AG04449 (cell line): ENCODE measurements at places on chromosomes 2 and 18.

DNA sequence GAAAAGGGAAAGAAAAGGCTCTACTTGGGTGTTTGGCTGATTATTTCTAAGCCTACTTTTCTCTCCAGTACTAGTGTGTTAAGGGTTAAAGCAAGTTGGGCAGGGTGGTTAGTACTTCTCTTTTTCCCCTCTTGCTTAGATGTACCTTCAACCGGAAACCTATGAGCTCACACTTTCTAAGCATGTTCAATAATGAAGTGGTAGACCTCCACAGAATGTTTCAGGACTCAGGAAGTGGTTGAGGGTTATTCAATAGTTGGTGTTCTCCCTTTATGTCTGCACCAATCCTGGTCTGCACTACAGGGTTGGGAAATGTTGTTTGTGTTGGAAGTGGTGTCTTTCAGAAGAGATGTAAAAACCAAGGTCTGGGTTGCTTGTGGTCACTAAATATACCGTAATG lies 137.1 kb downstream of the ZEB2 start:
- no peak for DNase-seq

- no peak for DNase-seq
Measured at GRCh38 chr2:105338020-105338385, 663 bp downstream of the C2orf49 start.

DNA sequence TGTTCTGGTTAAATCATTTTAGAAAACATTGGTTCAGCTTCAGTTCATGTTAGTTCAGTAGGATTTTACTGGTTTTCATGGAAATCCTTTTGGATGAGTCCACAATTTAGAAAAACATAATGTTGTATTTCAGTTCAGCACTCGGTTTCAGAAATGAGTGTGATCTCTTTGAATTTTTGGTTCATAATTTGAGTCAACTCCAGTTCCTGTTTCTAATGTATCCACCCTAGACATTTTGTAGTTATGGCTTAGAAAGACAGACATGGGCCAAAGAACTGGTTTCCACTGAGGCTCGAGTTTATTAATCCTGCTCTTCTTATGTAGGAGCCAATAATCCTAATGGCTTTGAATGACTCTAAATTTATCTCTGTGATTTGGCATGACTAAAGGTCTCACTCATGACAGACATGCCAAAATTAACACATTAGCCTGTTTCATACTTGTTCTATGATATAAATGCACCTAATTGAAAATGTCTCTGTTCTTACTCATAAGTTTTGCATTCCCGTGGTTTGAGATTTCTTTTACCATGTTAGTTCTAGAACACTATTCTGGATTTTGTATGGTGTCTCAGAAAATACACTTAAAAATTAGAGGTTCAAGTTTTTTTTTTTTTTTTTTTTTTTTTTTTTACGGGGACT lies 82.3 kb upstream of the SPRED2 start:
- peak; percentile 14 for DNase-seq

- DNase-seq, result no peak
Measured at GRCh38 chr2:95058989-95059641, 33.6 kb downstream of the MAL start.

GRCh38 chr2:158457826-158458616 lies 1.3 kb downstream of the PKP4 start:
- DNase-seq, result no peak

- peak; percentile 83 for DNase-seq
Measured at GRCh38 chr18:25805323-25805722, 285.1 kb downstream of the SS18 start.

DNA sequence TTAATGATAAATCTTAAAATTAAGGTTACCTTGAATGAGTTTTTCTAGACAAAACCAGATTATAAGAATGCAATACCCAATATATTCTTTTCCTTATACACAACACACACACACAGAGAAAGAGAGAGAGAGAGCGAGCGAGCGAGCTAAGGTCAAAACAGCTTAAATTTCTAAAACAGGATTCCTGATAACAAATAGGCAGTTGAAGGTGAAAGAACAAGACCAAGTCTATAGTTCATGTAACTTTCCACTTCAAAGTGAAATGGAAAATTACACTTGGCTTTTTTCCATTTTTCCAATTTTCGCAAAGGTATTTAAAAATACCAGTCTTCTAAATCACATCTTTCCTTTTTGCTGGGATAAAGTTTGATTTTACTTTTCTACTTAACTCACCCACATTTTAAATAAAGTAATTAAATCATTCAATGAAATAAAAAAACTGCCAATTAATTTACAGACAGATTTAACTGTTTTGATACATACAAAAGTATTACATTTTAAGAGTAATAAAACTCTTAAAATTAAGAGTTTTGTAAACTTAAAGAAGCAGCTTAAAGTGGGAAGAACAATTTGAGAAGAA lies 98.8 kb downstream of the COBLL1 start:
- DNase-seq, result no peak

DNA sequence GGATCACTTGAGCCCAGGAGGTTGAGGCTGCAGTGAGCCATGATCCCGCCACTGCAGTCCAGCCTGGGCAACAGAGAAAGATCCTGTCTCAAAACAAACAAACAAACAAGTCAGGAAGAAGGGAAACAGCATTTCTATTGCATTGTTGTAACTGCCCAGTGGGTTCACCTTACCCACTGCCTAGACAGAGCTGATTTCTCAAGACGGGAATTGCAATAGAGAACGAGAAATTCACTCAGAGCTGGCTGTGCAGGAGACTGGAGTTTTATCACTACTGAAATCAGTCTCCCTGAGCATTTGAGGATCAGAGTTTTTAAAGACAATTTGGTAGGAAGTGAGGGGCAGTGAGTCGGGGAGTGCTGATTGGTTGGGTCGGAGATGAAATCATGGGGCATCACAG lies 24.2 kb upstream of the RTTN start:
- no peak for DNase-seq

DNA sequence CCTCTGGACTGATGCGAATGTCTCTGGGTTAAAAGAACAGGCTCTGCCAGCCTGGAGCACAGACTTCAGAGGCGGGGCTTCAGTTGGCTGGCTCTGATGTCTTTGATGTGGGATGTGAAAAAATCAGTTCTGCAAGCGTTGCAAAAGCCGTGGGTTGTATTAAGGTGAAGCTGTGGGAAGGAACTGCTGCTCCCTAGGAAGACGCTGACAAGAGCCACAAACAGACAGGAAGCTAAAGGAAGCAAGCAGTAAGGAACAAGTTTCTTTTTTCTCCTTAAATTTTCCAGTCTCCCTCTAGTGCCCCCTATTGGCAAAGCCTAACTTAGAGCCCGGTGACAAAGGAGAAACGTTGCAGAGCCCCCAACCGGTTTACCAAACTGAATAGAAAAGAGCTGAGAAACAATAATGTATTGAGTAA lies 239.0 kb downstream of the CCDC178 start:
- no peak for DNase-seq

GRCh38 chr18:48783616-48784520 lies 166.9 kb downstream of the SMAD7 start:
- no peak for DNase-seq

- DNase-seq, result no peak
Measured at GRCh38 chr2:208153156-208153555, 7.2 kb upstream of the CRYGB start.

DNA sequence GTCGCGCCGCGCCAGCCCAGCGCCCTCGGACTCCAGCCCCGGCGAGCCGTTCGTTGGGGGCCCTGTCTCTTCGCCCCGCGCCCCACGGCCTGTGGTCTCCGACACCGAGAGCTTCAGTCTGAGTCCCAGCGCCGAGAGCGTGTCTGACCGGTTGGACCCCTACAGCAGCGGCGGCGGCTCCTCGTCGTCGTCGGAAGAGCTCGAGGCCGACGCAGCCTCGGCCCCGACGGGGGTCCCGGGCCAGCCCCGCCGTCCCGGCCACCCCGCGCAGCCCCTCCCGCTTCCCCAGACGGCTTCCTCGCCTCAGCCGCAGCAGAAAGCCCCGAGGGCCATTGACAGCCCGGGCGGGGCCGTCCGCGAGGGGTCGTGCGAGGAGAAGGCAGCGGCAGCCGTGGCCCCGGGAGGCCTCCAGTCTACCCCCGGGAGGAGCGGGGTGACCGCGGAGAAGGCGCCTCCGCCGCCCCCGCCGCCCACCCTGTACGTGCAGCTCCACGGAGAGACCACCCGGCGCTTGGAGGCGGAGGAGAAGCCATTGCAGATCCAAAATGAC lies 1.4 kb downstream of the PHLPP1 start:
- DNase-seq, result no peak

DNA sequence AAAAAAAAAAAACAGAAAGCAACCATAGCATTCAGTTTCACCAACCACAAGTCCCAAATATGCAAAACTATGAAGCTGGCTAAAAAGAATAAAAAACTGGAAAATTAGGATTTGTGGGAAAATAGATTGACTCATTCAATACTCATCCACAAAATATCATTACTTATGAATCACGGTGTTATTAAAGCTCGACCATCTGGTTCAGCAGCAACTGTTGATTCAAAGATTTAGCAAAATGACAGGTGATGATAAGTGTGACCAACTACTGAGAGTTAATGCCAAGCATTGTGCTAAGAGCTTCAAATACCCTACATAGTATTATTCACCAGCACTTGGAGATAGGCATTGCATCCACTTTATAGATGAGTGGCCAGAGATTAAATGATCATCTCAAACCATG lies 26.2 kb upstream of the XDH start:
- peak; percentile 85 for DNase-seq

DNA sequence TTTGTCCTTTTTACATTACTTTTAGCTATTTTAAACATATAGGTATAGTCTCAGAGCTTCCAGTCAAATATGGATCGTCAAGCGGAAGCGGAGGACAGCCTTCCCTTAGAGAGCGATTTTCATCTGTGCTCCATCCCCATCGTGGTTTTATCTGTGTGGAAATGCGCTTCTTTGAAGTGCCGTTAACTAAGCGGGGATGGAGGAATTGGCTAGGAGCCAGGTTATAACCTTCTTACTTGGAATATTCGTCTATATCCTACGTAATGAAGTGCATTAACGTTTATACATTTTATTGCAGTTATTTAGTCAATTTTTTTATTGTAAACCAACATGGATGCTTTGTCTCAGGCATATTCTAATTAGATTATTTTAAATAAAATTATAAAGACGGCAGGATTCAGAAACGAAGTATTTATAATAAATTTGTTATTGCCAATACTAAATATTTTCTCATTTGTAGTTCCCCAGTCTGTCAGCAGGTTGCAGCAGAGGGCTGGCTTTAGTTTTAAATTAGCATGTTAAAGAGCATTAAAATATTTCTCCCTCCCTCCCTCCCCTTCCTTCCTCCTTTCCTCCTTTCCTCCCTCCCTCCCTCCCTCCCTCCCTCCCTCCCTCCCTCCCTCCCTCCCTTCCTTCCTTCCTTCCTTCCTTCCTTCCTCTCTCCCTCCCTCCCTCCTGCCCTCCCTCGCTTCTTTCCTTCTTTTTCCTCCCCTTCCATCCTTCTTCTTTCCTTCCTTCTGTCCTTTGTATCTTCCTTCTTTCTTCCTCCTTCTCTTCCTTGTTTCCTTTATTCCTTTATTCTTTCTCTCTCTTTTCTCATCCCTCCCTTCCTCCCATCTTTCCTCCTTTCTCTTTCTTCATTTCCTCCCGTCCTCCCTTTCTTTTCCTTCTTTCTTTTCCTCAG lies 80.6 kb upstream of the DOCK10 start:
- DNase-seq, result no peak

- DNase-seq, result no peak
Measured at GRCh38 chr18:56473400-56474024, 164.9 kb downstream of the TXNL1 start.

GRCh38 chr2:130834091-130834930 lies 2.4 kb upstream of the ARHGEF4 start:
- no peak for DNase-seq

GRCh38 chr2:111071600-111072171 lies 49.0 kb upstream of the BCL2L11 start:
- DNase-seq, result peak; percentile 28

DNA sequence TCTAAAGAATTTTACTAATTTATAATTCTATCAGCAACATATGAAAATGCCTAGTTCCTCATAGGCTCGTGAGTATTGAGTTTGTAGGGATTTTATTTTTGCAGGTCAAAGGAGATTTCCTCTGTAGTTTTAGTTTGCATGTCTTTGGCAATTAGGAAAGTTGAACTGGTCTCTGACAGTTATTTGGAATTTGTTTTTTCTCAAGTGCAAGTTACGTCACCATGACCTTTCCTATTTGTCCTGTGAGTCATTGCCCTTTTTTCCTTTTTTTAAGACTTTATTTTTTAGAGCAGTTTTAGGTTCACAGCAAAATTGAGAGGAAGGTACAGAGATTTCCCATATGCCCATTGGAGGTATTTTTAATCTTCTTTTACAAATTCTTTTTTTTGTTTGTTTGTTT lies 29.0 kb downstream of the RAMP1 start:
- DNase-seq, result no peak

- DNase-seq, result peak; percentile 61
Measured at GRCh38 chr2:36489281-36489680, 108.7 kb downstream of the FEZ2 start.

- no peak for DNase-seq
Measured at GRCh38 chr18:68865021-68865420, 67.1 kb downstream of the CCDC102B start.

- no peak for DNase-seq
Measured at GRCh38 chr2:84849271-84849952, 31.5 kb downstream of the TRABD2A start.

GRCh38 chr2:169975221-169975620 lies 148.0 kb downstream of the UBR3 start:
- DNase-seq, result no peak

DNA sequence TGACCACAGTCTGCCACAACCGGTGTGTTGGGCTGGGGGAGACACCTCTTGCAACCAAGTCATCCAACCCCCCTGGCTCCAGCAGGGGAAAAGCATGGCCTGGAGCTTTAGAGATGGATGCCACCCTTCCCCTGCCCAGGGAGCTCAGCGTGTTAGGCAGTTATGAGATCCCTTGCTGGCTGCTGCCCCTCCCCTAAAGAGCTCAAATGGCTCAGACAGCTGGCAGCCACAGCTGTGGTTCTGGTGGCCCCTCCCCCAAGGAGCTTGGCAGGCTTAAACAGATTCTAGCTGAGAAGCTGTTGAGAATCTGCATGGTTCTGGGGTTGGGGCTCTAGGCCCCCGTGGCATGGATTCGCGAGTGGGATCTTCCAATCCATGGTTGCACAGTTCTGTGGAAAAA lies 64.7 kb downstream of the TEX51 start:
- DNase-seq, result no peak

- no peak for DNase-seq
Measured at GRCh38 chr2:166000401-166000800, 46.8 kb upstream of the TTC21B start.

GRCh38 chr2:43221124-43221762 lies 5.2 kb downstream of the ZFP36L2 start:
- DNase-seq, result no peak
